ENCODE measurements at places on chromosomes 6 and 20.
A peak's percentile ranks its signal among the peaks of the same experiment; 100 is the strongest.

DNA sequence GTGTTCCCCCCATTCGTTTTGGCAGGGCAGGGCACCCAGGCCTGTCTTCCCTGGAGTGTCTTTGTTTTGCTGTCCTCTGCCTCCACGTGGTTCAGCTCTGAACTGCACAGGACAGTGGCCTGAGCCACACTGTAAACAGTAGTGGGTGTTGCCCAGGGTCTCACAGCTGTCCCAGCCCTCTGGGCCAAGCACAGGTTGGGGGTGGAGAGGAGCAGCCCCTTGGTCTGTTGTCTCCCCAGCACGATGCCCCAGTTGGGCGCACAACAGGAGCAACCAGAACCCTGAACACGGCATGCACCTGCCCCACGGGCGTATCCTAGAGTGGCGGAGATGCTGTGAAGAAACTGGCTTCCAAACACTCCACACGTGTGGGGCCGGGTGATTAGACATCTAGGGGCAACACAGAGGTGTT is 14.4 kb downstream of the CCDC167 start:
- DNase-seq: no peak

- no peak for DNase-seq
Observed at GRCh38 chr20:60883496-60883895, 368.6 kb upstream of the CDH4 start.

- no peak for DNase-seq
Observed at GRCh38 chr6:105795913-105796517, 290.1 kb upstream of the PRDM1 start.

DNA sequence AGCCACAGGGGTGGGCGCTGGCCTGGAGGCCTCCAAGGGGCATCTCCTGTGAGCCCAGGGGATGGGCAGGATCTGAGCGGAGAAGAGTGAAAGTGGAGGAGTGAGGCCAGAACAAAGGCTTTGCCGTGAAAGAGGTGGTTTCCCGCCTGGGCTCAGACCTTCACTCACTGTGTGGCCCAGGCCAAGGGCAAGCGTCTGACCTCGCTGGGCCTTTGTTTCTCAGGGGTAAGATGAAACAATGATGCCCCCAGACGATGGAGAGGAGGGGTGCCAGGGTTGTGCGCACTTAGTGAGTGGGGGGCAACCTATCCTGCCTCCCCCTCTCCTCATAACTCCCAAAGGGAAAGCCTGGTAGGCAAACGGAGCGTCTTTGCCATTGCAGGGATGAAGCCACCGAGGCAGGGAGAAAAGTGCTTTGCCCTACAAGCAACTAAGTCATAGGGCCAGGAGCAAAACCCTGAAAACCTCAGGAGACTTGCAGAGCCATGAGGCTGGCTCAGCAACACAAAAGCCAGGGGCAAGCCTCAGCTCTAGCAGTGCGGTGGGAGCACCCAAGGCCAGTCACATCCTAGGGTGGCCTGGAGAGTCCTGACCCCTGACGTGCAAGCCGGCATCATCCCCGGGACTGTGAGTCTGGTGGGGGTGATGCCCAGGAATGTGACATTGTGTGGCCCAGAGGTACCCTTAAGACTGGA is 897 bp upstream of the STMN3 start:
- DNase-seq: peak; percentile 8

DNA sequence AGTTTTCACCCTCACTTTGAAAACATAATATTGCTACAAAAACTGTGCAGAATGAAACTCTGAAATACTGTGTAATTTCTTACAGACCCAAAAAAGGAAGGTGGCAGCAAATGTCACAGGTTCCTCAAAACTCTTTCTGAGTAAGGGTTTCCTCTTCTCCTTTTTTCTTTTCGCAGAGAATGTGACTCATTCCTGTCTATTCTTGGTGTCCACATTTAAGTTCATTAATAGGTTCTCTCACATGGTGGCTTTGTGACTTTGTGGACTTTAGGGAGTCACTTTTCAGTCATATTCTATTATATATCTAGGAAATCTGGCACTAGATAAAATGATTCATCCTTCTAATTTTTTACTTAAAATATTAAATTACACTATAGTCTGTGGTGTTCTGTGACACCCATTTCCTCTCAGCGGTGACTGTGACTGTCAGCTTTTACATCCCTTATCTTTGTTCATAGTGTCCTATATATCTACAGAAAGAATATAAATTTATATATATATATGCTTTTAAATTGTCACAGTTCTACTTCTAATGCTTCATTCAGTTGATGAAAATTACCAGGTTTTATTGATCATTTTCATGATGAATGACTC is 126.8 kb upstream of the HCRTR2 start:
- DNase-seq: no peak

- no peak for DNase-seq
Observed at GRCh38 chr6:157997893-157998608, 16.4 kb downstream of the SYNJ2 start.

GRCh38 chr6:135906972-135907465 is 55.5 kb downstream of the PDE7B start:
- no peak for DNase-seq

GRCh38 chr6:109456111-109456583 is 575 bp upstream of the MICAL1 start:
- no peak for DNase-seq

DNA sequence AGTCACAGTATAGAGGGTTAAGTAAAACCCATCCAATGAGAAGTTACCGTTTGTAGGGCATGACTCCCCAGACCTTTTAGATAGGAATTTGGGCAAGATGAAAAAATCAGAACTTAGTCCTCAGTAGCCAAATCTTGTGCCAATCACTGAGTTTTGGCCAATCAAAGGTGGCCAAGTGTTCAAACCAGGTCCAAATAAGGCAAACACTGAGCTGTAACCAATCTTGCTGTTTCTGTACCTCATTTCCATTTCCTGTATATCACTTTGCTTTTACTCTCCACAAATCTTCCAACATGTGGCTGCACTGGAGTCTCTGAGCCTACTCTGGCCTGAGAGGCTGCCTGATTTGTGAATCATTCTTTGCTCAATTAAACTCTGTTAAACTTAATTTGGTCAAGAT is 81.8 kb upstream of the GPR6 start:
- no peak for DNase-seq

GRCh38 chr6:161023316-161023715 is 31.7 kb downstream of the MAP3K4 start:
- no peak for DNase-seq

- no peak for DNase-seq
Observed at GRCh38 chr6:89386917-89387491, 25.1 kb downstream of the RRAGD start.

GRCh38 chr20:50930976-50931305 is 296 bp downstream of the ADNP start:
- DNase-seq: no peak

DNA sequence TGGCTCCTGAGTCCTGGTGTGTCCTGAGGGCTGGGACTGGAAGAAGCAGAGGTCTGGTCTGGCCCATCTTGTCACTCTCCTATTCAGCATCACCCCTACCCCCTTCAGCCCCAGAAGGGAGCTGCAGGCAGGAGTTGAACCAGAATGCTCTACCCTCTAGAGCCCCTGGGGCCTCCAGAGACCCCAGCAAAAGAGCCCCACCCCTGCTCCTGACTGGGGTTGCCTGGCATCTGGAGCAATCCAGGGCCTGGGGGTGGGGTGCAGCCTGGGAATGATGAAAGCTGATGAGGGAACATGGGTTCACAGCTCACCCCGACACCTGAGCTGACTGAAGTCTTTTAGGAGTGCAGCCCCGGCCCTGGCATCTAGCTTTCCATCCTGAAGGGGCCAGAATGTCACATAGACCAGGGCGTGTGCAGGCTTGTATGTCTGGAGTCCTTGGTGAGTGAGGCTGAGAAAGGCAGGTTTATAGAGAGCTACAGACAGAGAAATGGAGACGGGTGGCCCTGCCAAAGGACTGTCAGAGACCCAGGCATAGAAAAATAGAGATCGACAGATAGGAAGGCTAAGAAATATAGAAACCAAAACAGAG is 12.2 kb downstream of the FGD2 start:
- no peak for DNase-seq

DNA sequence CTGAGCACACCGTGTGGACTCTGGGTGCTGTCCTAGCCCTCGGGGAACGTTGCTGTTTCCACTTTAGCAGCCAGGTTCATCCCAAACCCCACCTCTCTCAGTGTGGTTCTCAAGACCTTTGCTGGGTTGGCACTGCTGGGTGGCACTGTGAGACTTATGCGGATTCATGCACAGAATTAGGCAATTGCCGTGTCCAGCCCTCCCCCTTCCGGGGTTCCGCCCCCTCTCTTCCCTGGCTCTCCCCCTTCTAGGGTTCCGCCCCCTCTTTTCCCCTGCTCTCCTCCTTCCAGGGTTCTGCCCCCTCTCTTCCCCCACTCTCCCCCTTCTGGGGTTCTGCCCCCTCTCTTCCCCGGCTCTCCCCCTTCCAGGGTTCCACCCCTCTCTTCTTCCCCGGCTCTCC is 39.8 kb upstream of the SLCO4A1 start:
- DNase-seq: peak; percentile 64

DNA sequence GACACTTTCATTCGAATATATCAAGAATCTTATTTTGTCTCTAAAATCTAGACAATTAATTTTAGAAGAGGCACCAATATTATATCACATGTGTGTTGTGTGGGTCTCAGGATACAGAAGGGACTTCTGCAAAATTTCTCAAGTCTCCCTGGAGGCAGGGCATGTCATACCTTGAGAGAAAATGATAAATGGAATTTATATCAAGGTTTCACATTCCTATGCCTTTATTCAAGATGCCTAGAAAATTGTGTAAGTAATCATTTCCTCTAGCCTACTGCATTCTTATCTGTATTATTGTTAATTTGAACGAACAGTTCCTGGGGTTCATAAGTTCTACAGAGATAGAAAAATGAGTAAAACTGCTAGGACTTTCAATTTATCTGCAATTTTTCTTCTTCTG is 1247.9 kb downstream of the GRIK2 start:
- no peak for DNase-seq

DNA sequence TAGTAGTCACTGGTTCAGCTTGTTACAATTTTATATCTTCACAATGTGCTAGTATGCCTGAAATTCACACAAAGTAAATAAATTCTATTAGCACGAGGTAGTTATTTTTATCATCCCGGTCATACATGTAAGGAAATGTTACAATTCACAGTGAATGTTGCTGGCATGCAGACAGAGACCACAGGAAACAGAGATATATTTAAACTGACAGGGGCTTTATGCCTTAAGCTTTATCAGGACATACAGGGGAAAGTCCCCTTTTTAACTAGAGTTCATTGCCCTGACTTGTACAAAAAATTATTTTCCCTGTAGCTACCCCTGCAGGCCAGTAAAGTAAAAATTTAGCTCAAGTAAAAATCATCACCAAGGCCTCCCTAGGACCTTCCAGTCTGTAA is 712.0 kb upstream of the NRSN1 start:
- no peak for DNase-seq
